Esophagus mucosa (tissue), 1 donor: ENCODE measurements at places on chromosomes 16 and 17.

- ATAC-seq = no peak
Observed at GRCh38 chr17:298791-299450, 53.7 kb downstream of the RPH3AL start.

- peak; percentile 47 for ATAC-seq
Observed at GRCh38 chr17:18093616-18094408, 6.1 kb downstream of the DRG2 start.

- ATAC-seq = peak; percentile 44
Observed at GRCh38 chr17:83203073-83203471, 123.7 kb downstream of the METRNL start.

DNA sequence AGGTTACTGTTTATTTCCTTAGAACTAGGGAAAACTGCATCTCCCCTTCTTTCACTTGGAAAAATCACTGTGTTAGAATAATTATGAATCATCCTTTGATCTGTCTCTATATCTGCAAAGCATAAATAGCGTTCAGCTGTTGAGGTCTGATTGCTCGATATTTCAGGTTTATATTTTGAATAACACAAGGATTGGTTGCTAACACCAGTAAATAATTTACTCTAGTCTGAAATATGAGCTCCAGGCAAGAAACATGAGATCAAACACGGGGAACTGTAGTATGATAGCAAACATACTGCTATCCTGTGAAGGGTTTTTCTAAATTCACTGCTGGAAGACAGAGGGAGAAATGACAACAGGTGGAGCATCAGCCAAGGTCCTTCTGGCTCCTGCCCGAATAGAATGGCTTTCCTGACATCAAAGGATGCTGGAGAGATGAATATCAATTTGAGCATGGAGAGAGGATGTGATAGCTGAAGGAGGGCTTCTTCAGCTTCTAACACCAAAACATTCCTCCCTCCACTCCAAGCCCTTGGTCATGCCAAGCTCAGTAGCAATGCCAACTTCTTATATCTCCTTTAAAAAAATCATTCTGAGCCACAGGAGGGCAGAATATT lies 450.3 kb downstream of the SHISA9 start:
- no peak for ATAC-seq

GRCh38 chr16:89617036-89617435 lies 3.6 kb downstream of the DPEP1 start:
- ATAC-seq = peak; percentile 11

GRCh38 chr17:34249061-34249460 lies 6.0 kb upstream of the CCL2 start:
- no peak for ATAC-seq

- no peak for ATAC-seq
Observed at GRCh38 chr17:17079336-17079735, 37.1 kb downstream of the MPRIP start.

DNA sequence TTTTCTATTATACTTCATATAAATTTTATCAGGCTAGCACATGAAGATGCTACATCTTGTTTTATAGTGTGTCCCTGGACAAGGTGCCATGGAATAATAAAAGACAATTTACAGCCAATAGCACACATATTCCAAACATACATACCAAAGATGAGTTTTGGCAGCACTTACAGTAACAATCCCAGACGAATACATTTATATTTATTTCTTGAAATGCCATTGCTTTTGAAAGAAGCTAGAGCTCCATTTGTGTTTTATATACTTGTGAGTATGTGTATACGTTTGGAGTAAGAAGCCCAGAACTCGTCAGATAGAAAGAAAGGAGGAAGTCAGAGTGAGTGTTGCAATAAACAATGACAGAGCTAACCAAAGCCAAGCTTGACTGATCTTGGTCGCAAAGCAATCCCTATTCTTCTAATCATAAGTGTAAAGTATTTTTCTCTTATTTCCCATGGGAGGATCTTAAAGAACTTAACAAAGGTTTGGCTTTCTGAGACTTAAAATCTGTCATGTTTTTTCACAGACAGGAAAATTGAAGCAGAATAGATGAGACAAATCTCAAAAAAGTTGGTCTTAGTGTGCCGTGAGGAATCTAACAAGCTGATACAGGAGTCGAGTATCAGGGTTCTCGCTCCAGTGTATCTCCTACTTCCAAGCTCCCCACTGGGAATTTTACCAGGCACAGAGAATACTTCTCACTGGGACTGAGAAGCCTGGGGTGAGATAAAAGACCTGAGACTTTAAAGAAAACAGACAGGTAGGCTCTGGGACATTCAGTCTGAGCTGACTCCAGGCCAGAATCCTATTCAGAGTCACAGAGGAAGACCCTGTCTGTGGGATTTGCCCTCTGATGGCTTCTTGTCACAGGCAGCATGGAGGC lies 175.4 kb downstream of the AATF start:
- no peak for ATAC-seq

DNA sequence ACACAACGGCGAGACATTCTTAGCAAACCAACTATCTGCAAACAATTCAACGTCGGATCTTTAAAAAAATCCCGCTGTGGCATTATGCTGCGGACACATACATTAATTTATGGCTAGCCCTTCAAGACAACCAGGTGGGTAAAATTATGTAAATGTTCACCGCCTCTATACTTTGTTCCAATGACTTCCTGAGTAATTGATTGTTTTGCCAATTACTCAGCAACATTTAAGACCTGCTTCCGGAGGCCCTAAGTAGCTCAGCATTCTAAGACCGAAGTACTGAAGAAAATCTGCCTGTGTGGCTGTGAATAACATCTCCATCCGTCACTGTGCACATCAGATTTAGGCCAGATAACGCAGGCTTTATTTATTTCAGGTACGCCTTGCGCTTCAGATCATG lies 23.3 kb downstream of the QPRT start:
- no peak for ATAC-seq

GRCh38 chr17:62910277-62910676 lies 55.8 kb upstream of the TANC2 start:
- ATAC-seq = no peak

DNA sequence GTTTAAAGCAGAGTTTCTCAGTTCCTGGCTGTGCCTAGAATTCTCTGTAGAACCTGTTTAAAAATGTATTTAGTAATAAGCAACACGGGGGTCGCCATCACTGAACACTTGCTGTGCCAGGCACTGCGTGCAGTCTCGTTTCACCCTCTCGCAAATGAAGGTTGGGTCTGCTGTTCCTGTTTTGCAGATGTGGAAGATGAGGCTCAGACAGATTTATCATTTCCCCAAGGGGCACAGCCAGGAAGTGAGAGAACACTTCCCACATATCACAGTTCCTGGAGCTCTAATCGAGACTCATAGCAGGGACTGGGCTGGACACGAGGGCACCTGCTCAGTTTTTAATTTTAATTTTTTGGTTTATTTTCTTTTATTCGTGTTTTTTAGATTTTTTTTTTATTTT lies 122.7 kb downstream of the ABCC6 start:
- ATAC-seq = no peak

GRCh38 chr16:86313631-86314030 lies 196.7 kb upstream of the FOXF1 start:
- no peak for ATAC-seq
